Esophagus squamous epithelium (tissue), 5 donors: ENCODE measurements at places on chromosomes 3 and 15.
A peak's percentile ranks its signal among the peaks of the same experiment; 100 is the strongest.

DNA sequence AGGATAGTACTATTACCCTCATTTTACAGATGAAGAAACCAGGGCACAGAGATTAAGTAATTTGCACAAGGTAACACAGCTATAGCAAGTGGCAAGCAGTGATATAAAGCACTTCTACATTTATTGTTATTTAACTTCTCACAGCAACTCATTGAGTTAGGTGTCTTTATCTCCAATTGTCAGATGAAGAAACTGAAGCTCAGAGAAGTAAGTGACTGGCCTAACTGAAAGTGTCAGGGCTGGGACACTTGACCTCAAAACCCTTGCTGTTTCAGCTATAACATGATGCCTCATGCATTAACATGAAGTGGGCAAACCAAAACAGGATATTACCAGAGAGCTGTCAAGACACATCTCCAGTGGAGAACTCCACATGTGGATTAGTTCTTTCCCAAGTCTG lies 65.8 kb upstream of the LEKR1 start:
- H3K27me3 ChIP-seq: no peaks in the 10 kb centered on the region
- peaks cover 27% of the 10 kb centered on the region for H3K4me1 ChIP-seq
- DNase-seq: no peak

GRCh38 chr15:48285329-48286214 lies 45.7 kb upstream of the DUT start:
- H3K27me3 ChIP-seq: no peaks in the 10 kb centered on the region
- no peaks in the 10 kb centered on the region for H3K4me1 ChIP-seq
- H3K4me3 ChIP-seq: peak overlapping the region; percentile 50
- H3K36me3 ChIP-seq: no peaks in the 10 kb centered on the region

DNA sequence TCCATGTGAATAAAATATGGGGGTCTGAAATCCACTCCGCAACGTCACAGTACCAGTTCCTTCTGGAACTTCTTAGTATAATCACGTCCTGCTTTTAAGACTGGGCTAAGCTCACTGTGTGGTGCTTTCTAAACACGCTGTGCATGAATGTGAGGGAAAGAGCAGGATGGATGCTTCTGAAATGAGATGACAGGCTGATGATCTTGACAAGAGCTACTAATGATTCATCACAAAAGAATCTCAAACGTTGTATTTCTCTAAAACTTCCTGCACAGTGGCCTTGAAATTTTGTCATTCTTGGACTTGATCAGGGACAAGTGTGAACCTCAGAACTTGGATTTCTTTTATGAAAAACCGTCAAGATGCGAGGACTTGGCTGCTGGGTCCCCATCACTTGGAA lies 221.4 kb downstream of the CADPS start:
- H3K27ac ChIP-seq: no peak overlapping the region
- no peak for DNase-seq
- H3K36me3 ChIP-seq: no peaks in the 10 kb centered on the region
- H3K4me3 ChIP-seq: no peak overlapping the region
- no peaks in the 10 kb centered on the region for H3K27me3 ChIP-seq
- H3K4me1 ChIP-seq: no peaks in the 10 kb centered on the region

DNA sequence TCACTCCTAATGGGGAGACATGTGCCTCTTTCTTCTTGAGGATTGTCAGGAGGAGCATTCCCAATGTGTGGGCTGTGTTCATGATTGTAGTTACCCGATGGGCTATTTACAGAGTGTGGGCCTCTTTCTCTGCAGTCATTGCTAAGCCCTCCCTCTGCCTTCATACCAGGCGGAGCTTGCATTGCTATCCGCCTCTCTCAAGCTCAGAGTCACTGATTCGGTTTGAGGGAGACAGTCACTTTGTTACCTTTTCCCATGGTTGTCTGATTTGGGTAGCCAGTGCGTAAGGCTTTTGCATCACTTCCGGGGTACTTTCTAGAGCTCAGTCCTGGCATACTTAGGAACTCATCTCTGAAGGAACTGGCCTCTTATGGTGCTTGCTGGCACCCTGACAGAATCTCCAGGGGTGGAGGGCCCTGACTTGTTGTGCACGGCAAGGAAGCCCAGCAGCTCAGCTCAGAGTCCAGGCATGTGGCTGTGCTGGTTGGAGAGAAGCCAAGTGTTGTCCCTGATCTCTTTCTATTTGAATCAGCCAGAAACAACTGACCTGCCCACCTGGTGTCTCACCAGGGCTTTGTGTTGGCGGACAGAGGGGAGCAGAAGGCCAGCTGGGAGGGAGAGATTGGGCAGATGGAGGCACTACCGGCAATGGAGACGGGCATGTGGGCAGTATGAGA lies 79.8 kb downstream of the EPHB1 start:
- no peak overlapping the region for H3K4me3 ChIP-seq
- no peaks in the 10 kb centered on the region for H3K4me1 ChIP-seq
- no peak for DNase-seq
- H3K27me3 ChIP-seq: no peaks in the 10 kb centered on the region
- no peaks in the 10 kb centered on the region for H3K36me3 ChIP-seq

DNA sequence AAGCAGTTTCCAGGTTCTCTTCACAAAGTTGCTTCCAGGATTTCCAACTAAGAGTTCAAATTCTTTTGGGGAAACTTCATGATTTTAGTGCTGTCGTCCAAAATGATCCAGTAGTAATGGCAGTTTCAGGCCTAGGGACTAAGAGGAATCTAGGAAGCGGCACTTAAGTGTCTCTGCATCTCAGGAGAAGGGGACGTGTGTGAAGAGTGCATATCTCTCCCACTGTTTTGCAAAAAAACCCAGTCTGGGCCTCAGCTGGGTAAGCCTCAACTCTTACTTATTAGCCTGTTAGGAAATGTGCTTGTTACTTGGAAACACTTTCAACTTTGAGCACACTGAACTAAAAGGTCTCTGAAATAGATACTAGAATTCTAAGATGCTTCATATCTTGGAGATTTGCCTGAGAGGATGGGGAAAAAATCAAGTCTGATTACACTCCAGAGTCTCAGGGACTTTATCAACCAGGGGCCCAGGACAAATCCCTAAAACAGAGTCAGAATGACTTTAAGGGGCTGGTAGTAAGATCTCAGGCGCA lies 81.8 kb downstream of the WDR76 start:
- no peaks in the 10 kb centered on the region for H3K36me3 ChIP-seq
- H3K27ac ChIP-seq: no peak overlapping the region
- peaks cover 15% of the 10 kb centered on the region for H3K4me1 ChIP-seq
- DNase-seq: no peak

DNA sequence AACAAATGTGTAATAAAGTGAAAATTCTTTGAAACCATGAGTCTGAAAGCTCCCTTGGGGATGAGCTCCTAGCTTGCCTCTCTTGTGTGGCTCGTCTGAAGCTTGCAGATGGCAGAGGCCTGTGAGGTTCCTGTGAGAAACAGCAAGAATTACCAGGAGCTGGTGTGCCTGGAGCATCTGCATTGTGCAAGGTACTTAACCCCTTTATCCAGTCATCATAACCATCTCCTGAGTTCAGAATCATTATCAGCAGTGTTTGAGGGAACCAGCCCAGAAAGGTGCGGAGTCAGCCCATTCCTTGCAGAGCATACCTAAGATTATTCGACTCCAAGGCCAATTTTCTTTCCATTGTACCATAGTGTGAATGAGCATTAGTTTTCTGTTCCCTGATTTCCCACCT lies 51.7 kb upstream of the TRA2B start:
- no peaks in the 10 kb centered on the region for H3K36me3 ChIP-seq
- no peak overlapping the region for H3K27ac ChIP-seq
- peaks cover under 1% of the 10 kb centered on the region for H3K4me1 ChIP-seq
- DNase-seq: no peak
- H3K27me3 ChIP-seq: no peaks in the 10 kb centered on the region

DNA sequence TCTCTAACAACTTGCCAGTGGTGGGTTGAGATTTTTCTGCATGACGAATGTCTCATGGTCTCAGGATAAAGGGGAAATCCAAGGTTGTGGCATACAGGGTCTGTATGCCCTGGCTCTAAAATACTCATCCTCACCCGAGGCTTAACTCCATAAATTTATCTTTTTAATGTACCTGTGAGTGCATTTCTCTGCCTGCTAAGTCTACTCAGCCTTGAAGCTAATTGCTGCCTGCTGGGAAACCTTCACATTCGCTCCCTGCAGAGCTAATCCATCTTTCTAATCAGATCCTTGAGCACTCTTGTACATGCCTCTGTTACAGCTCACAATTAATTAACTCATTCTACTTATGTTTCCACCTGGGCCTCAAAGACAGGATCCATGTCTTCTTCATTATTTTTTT lies 93.8 kb downstream of the CMSS1 start:
- H3K4me1 ChIP-seq: peaks cover 12% of the 10 kb centered on the region
- no peak for DNase-seq
- no peak overlapping the region for H3K4me3 ChIP-seq
- no peak overlapping the region for H3K27ac ChIP-seq

GRCh38 chr3:32872487-32873382 lies 54.9 kb downstream of the TRIM71 start:
- H3K27ac ChIP-seq: no peak overlapping the region
- no peaks in the 10 kb centered on the region for H3K27me3 ChIP-seq
- peaks cover 42% of the 10 kb centered on the region for H3K4me1 ChIP-seq

DNA sequence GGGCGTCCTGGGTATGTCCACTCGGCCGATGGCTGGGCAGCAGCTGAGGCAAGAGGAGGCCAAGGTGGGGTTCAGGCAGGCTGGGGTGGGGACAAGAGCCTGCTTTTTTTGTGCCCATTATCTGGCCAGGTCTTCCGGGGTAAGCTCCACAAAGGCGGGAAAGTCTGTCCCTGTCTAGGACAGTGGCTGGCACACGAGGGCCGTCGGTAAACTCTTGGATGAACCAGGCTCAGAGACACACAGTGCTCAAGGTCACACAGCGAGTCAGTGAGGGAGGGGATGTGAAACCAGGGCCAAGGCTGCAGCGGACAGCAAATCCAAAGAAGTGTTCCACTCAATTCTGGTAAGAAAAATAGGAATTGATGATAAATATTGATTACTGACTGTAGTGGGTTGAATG lies 2.9 kb downstream of the DNAJB8 start:
- H3K4me1 ChIP-seq: no peaks in the 10 kb centered on the region
- no peak overlapping the region for H3K4me3 ChIP-seq
- H3K27me3 ChIP-seq: no peaks in the 10 kb centered on the region
- H3K27ac ChIP-seq: no peak overlapping the region

DNA sequence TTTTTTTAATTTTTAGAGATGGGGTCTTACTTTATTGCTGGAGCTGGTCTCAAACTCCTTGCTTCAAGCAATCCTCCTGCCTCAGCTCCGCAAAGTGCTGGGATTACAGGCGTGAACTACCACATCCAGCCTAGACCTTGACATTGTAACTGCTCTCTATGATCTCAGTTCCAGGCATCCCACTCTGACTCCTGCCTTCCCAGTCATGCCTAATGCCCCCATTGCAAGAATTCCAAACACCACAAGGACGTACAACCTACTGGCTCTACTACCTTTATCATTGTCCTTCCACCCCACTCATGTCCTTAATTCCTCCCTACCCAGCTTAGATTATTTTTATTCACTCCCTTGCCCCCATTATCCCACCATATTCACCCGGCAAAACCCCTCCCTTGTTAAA lies 21.6 kb downstream of the NKIRAS1 start:
- no peaks in the 10 kb centered on the region for H3K36me3 ChIP-seq
- H3K27ac ChIP-seq: no peak overlapping the region
- H3K4me1 ChIP-seq: no peaks in the 10 kb centered on the region
- no peaks in the 10 kb centered on the region for H3K27me3 ChIP-seq

DNA sequence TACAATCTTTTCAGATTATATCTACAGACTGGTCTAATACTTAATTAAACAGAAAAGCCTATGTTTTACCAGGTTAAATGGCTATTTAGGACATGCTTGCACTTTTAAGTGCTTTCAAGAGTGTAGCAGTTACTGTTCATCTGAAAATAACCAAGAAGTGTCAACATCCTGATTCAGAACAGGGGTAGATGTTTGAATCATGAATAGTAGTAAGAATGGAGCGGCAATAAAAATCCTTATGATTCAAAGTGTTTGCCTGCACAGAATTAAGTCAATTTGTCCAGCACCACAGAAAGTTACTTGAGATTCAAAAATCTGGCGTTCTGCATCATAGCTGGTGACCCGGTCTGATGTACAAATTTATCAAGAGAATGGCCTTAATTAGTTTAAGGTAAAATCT lies 48.3 kb downstream of the GREM1 start:
- DNase-seq: no peak
- no peak overlapping the region for H3K4me3 ChIP-seq
- H3K27me3 ChIP-seq: no peaks in the 10 kb centered on the region
- H3K4me1 ChIP-seq: no peaks in the 10 kb centered on the region
- no peaks in the 10 kb centered on the region for H3K36me3 ChIP-seq

DNA sequence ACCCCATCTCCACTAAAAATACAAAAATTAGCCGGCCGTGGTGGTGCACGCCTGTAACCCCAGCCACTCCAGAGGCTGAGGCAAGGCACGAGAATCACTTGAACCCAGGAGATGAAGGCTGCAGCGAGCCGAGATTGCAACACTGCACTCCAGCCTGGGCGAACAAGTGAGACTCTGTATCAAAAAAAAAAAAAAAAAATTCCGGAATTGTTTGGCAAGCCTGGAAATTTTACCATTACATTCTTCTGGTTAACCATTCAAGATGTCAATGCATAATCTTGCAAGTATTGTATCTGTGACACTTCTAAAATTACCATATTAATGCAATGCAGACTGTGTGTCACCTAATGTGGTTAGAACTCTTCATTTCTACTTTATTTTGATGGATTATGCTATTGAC lies 67.0 kb downstream of the CSNK1G1 start:
- H3K27me3 ChIP-seq: no peaks in the 10 kb centered on the region
- H3K36me3 ChIP-seq: no peaks in the 10 kb centered on the region
- no peak overlapping the region for H3K27ac ChIP-seq
- H3K4me3 ChIP-seq: no peak overlapping the region
- DNase-seq: no peak
- H3K4me1 ChIP-seq: peaks cover 3% of the 10 kb centered on the region

DNA sequence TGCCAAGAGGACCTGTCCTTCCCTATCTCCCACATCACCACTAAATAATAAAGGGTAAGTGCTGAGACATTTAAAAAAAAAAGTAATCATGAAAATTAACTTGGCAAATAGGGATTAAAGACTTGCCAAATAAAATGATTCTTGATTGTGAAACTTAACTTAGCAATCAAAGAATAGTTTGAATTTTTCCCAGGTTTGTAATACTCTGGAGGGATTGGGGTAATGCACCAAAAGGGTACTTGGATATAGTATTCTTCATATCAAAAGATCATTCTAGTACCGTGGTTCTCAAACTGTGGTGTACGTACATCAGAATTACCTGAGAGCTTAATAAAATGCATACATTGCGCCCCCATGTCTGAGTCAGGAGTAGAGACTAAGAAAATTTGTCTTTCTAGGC lies 28.5 kb downstream of the CALML4 start:
- H3K4me1 ChIP-seq: no peaks in the 10 kb centered on the region
- H3K27me3 ChIP-seq: no peaks in the 10 kb centered on the region
- H3K27ac ChIP-seq: no peak overlapping the region
- H3K36me3 ChIP-seq: peaks cover 96% of the 10 kb centered on the region
- no peak for DNase-seq
- H3K4me3 ChIP-seq: no peak overlapping the region

- no peak overlapping the region for H3K4me3 ChIP-seq
- H3K27ac ChIP-seq: peak overlapping the region; percentile 24
- H3K27me3 ChIP-seq: no peaks in the 10 kb centered on the region
Observed at GRCh38 chr15:67091980-67092677, 26.7 kb downstream of the SMAD3 start.

DNA sequence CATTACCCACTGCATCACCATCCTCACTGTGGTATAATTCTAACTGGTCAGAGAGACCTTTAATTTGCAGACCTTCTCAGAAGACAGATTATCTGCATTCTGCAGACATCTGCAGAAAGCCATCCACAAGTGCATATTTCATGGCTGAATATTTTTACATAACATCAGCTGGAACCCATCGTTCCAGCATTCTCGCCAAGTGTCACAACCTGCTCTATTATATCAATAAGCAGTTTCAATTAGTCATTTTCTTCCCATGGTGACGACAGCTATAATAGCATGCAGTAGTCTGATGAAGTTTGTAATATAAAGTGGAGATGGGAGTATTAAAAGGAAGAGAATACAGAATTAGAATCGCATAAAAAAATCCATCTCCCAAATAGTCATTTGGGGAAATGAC lies 334.7 kb downstream of the FHIT start:
- H3K27me3 ChIP-seq: no peaks in the 10 kb centered on the region
- no peak for DNase-seq
- H3K4me3 ChIP-seq: no peak overlapping the region
- H3K36me3 ChIP-seq: no peaks in the 10 kb centered on the region
